Neural progenitor cell (in vitro differentiated cells): ENCODE measurements at places on chromosomes 5 and 9. TPM values are rescaled to one million over a fixed set of nuclear protein-coding genes. Genes with fewer than 3 reads are reported as not detected.

MEF2C gene
- total RNA-seq = 0.26 and 0.68 TPM in 2 replicates

BASP1 gene
- total RNA-seq = 158 and 215 TPM in 2 replicates

ELOVL7 gene
- 2.1 and 5.5 TPM in 2 replicates for total RNA-seq

CCDC171 gene
- 6.1 and 9.3 TPM in 2 replicates for total RNA-seq

LAMC3 gene
- 0.03 TPM in 1 of 2 replicates, not detected in the other for total RNA-seq

DNA sequence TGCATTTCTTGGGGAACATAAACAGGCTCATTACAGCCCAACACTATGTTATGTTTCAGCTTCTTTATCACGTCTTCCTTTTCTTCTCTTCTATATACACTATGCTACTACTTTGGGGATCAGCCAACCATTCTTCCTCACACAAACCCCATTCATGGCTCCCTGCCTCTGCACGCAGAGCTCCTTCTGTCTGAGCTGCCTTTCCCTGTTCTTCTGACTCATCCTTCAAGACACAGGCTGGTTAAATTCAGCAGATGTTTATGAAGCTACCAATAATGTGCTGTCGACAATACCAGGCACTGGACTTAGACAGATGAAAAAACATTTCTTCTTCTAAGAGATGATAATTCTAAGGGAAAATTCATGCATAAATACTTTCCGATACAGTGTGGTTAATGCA is 102.5 kb upstream of the TXNDC8 start:
- no peak overlapping the region for H3K4me3 ChIP-seq
- H3K27ac ChIP-seq = no peak overlapping the region
- no peak for DNase-seq

GRCh38 chr5:54278036-54278830 is 32.1 kb downstream of the ARL15 start:
- H3K4me3 ChIP-seq = no peak overlapping the region
- DNase-seq = no peak
- no peaks in the 10 kb centered on the region for H3K27me3 ChIP-seq
- H3K4me1 ChIP-seq = no peaks in the 10 kb centered on the region
- no peak overlapping the region for H3K27ac ChIP-seq

- no peak for DNase-seq
- no peaks in the 10 kb centered on the region for H3K4me1 ChIP-seq
- no peaks in the 10 kb centered on the region for H3K27me3 ChIP-seq
- no peak overlapping the region for H3K27ac ChIP-seq
- H3K36me3 ChIP-seq = no peaks in the 10 kb centered on the region
These were observed 559.0 kb upstream of the TUSC1 start for GRCh38 chr9:26237256-26237655.

- no peak for DNase-seq
- no peak overlapping the region for H3K4me3 ChIP-seq
- H3K36me3 ChIP-seq = no peaks in the 10 kb centered on the region
- H3K27ac ChIP-seq = no peak overlapping the region
These were observed 138.4 kb downstream of the DOCK8 start for GRCh38 chr9:353077-353476.

DNA sequence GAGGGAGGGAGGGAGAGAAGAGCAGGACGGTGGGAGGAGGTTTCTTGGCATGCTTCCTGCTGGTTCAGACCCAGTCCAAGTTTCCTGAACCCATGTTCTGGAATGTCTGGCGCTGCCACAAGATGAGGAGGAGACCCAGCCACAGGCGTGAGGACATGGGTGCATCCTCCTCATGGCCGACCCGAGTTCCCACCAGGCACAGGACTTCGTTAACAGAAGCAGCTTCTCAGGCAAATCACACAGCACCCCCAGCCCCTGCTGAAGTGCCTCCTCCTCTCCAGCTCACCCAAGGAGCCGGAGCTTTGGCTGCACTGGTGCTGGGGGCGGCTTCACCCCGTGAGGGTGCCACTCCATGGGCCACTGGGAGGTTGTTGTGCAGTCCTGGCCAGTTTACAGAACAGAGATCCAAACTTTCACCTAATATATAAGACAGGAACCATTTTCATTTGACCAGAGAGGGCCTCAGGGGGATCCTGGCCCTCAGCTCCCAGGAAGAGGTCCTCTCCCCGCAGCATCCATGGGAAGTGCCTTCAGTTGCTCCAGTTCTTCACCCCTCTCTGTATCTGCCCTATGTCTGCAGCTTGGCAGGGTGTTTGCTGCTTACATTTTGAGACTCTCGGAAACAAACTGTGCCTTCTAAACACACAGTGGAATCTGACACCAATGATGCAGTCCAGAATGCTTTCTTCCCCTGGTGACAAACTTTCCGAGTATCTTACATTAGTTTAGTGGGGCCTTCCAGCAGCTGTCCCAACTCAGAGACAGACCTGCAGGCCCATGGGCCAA is 10.2 kb upstream of the NKD2 start:
- H3K4me1 ChIP-seq = no peaks in the 10 kb centered on the region
- DNase-seq = no peak
- H3K27ac ChIP-seq = no peak overlapping the region
- H3K27me3 ChIP-seq = peaks cover 25% of the 10 kb centered on the region
